NCI-H774 (cell line): ENCODE measurements at places on chromosomes 12 and 14.

DNA sequence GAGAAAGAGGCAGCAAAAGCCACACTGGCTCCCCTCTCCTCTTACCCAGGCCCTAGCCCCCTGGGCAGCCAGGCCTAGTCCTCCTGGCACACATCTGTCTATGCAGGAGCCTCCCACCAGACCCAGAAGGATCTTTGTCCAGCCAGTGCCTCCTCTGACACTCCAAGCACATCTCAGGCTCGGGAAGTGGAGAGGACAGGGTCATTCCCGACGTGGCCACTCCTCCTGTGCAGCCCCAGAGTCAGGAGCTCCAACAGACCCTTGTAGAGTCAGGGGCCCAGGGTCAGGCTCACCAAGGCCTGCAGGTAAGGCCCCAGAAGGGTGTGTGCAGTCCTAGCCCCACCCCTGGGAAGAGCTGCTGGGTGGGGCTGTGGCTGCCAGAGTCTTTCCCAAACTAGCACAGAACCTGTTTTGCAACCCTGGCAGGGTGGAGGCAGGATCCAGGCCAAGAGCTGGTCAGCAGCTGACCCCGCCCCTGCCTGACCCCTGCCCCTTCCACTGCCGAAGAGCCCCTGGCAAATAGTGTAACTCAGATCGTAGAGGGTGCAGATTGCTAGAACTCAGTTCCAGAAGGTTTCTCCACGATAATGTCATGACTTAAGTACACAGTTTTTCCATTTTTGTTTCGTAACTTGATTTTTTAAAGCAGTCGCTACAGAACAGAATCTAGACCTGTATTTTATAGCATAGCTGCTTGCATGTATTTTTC is 26.6 kb upstream of the PNMA1 start:
- no peak for DNase-seq

DNA sequence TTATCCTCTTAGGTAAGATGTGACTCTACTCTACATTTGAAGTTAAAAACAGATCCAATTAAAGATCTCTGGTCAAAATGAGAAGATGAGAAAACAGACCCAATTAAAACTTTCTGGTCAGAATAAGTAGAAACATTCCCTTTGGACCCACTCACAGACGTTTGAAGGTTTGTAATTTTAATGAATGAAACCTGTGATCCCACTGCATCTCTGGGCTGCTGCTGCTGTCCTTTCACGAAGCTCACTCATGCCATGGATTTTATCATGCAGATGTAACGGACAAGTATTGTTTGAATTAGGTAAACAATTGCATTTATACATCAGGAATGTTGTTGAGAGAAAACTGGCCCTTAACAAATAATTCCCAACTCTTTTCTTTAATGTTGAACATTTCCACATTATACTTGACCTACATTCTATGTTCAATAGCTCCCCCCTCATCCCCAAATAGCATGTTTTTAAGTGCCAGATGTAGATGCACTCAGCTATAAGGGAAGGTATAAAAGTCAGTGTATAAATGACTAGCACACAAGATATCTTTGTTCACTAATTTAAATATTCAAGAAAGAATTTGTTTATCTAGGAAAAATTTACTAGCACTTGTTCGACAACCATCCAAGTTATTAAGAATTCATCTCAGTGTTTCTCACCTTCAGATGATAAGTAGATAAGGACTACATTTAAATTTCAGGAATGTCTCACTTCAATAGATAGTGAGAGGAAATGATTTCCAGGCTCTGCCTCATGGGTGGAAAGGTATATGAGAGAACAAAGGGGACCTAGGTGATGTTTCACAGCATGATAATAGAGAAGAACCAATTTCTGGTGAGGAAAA is 202.3 kb upstream of the LMNTD1 start:
- DNase-seq, result no peak

GRCh38 chr12:21788089-21788983 is 13.8 kb upstream of the KCNJ8 start:
- DNase-seq, result no peak

GRCh38 chr14:72849222-72849621 is 44.7 kb downstream of the DPF3 start:
- no peak for DNase-seq

DNA sequence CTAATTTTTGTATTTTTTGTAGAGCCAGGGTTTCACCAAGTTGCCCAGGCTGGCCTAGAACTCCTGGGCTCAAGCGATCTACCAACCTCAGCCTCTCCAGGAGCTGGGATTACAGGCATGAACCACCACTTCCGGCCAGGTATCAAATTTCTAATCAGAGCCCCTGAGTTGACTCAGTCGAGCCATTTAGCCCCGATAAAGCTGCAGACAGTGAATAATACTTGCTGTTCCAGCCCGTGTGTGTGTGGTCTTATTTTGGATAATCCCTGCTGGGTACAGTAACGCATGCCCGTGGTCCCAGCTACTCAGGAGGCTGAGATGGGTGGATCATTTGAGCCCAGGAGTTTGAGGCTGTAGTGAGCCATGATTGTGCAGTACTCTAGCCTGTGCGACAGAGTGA is 57.0 kb downstream of the TEAD4 start:
- DNase-seq, result no peak

DNA sequence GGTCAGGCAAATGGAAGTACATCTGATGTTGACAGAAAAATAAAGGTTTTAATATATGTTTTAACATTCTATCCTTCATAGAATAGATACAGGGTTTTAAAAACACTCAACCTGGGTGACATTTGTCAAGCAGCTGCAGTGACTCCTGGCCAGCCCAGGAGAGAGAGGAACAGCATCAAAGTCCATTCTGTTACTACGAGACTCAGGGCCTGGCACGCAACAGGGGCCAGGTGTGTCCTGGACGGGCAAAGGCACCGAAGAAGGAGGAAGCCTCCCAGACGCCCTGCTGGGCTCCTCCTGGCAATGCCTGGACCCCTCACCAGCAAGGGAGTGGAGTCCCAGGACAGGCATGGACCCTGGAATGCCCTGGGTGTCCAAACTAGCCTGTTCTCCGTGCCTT is 22.1 kb downstream of the LRCOL1 start:
- no peak for DNase-seq

- no peak for DNase-seq
These were observed 87.6 kb upstream of the SSTR1 start for GRCh38 chr14:38120109-38120508.

GRCh38 chr14:75559451-75560222 is 18.8 kb upstream of the FLVCR2 start:
- DNase-seq, result no peak
